Thyroid gland (tissue), 4 donors: ENCODE measurements at places on chromosomes 7 and 10. TPM values are rescaled to one million over a fixed set of nuclear protein-coding genes. Genes with fewer than 3 reads are reported as not detected.
A peak's percentile ranks its signal among the peaks of the same experiment; 100 is the strongest.

Gene MPLKIP
- 22.0 TPM for total RNA-seq

DNA sequence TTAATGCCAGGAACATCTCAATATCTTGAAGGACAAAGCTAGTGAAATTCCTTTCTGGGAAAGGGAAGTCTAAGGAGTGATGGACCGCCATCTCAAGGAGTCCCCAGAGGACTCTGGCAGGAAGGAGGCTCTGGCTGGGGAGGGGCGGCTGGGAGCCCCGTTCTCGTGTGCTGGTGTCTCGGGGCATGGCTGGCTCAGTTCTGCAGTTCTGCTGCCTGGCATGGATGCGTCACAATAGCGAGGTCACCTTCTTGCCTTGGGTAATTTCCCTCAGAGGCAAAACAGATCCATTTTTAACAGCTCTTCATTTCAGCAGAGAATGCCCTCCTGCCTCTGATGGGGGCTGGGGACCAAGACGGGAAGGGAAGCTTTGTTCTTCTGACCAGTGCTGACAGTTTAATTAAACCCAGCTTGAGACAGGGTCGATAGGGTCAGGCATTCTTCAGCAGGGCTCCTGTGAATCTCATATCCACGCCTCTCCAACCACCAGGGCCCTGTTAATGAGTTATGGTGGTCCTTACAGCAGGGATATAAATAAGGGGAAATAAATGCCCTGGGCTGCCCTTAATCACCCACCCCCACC is 35.7 kb downstream of the SLIT1 start:
- DNase-seq, result no peak
- no peak overlapping the region for H3K27ac ChIP-seq
- no peaks in the 10 kb centered on the region for H3K4me1 ChIP-seq
- no peaks in the 10 kb centered on the region for H3K36me3 ChIP-seq
- no peaks in the 10 kb centered on the region for H3K27me3 ChIP-seq

- H3K4me3 ChIP-seq, result no peak overlapping the region
- DNase-seq, result peak; percentile 66
- H3K4me1 ChIP-seq, result peaks cover 7% of the 10 kb centered on the region
These were observed 182.4 kb downstream of the PLXNA4 start for GRCh38 chr7:132393789-132394261.

Gene RTKN2
- 0.49 TPM for total RNA-seq

Gene PAX4
- not detected for total RNA-seq

DNA sequence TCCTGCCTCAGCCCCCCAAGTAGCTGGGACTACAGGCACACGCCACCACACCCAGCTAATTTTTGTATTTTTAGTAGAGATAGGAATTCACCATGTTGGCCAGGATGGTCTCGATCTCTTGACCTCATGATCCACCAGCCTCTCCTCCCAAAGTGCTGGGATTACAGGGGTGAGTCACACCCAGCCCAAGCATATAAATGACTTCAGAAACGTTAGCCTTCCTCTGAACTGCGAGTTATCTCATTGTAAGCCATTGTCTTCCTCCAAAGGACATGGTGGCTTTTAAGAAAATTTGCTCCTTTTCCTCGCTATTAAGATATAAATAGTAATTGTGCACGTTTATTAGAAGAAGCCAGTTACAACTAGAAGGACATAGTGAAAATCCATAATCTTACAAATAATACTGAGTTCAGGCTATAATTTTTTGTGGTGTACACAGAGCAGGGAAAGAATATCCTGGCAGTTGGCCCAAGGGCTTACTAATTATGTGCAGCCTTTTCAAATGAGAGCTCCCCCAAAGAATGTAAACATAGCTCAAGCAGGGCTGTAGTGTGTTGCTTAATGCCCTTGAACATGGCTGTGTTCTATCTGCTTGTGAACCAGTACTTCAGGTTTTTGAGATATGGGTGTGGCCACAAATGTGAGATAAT is 495.8 kb downstream of the PARD3 start:
- no peaks in the 10 kb centered on the region for H3K36me3 ChIP-seq
- no peak overlapping the region for H3K27ac ChIP-seq
- H3K4me3 ChIP-seq, result no peak overlapping the region

Gene PDK4
- total RNA-seq, result 37.9 TPM

Gene ANKRD30A
- not detected for total RNA-seq

GRCh38 chr7:144454-144826 is 47.9 kb upstream of the FAM20C start:
- no peak overlapping the region for H3K4me3 ChIP-seq
- H3K27ac ChIP-seq, result no peak overlapping the region
- H3K4me1 ChIP-seq, result no peaks in the 10 kb centered on the region
- no peaks in the 10 kb centered on the region for H3K27me3 ChIP-seq

GRCh38 chr10:69742356-69742695 is 59.4 kb upstream of the COL13A1 start:
- no peak overlapping the region for H3K27ac ChIP-seq
- H3K27me3 ChIP-seq, result no peaks in the 10 kb centered on the region
- no peak overlapping the region for H3K4me3 ChIP-seq
- H3K4me1 ChIP-seq, result no peaks in the 10 kb centered on the region
